Heart right ventricle (tissue), 16 donors: ENCODE measurements at places on chromosomes 12 and 14. TPM values are rescaled to one million over a fixed set of nuclear protein-coding genes. Genes with fewer than 3 reads are reported as not detected.
A peak's percentile ranks its signal among the peaks of the same experiment; 100 is the strongest.

DNA sequence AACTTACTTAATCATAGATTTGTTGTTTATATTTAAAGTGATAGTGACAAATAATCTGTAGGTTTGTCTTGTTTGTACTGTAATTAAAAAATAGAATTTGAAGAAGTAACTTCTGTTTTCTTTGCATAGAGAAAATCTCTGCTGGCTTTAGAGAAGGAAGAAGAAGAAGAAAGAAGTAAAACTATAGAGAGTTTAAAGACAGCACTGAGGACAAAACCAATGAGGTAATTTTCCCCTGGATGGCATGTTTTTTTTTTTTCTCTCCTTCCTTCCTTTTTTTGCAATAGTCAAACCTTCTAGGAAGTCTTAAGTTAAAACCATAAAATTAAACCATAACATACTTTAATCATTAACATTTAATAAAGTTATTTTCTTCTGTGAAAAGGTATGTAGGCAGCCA lies 131.9 kb downstream of the DAAM1 start:
- no peak for DNase-seq

DNA sequence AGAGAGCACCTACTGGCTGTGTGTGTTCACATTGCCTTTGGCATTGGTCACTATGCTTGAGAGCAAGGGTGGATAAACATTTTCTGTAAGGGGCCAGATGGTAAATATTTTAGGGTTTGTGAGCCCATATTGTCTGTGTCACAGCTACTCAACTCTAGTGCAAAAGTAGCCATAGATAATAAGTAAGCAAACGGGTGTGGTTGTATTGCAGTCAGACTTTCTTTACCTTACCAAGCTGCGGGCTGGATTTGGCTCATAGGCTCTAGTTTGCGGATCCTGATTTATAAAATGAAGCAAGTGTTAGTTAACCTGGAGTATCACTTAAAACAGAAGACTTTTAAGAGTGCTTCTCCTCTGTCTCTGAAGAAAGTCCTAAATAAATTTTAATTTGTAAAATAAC lies 169.0 kb downstream of the KICS2 start:
- DNase-seq: no peak

DNA sequence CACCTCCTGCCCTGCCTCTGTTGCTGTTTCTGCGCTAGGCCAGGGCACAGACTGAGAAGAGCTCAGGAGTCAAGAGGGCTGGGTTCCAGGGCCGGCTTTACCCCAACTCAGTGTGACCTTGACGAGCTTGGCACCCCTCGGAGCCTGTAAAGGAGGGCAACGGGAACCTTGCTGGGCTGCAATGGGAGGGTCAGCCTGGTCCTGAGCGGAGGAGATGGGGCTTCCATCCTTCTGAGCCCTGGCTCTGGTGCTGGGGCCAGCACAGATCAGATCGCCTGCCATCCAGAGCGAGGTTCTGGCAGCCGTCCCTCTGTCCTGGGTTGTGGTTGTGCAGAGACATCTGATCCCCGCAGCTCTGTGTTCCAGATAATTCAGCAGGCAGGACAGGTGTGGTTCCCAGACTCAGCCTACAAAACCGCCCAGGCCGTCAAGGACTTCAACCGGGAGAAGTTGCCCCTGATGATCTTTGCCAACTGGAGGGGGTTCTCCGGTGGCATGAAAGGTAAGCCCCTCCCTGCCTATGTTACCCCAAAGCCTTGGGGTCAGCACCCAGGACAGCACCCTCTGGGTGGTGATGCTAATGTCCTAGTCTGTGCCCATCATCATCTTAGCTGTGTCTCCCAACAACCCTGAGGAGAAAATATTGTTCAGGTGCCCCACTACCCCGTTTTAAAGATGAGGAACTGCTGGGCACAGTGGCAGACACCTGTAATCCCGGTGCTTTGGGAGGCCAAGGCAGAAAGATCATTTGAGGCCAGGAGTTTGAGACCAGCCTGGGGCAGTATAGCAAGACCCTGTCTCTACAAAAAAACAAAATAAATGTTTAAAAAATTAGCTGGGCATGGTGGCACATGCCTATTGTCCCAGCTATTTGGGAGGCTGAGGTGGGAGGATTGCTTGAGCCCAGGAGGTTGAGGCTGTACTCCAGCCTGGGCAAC lies 50.2 kb downstream of the FOXN4 start:
- DNase-seq: no peak

DNA sequence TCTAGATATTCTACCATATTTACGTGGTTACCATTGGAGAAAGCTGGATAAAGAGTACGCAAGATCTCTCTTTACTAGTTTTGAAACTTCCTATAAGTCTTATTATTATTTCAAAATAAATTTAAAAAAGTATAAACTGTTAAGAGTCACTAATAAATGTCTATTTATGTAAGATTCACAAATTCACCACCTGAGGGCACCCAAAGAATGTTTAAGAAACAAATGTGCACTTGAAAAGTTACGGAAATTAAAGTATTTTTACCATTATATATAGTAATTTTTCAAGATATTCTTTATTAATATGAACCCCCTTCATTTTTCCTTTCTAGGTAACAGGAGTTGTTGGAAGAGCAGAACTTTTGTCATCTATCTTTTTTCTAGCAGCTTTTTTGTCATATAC lies 11.9 kb downstream of the TMTC3 start:
- DNase-seq: no peak

COX6A1 gene
- total RNA-seq: 142 TPM

DNA sequence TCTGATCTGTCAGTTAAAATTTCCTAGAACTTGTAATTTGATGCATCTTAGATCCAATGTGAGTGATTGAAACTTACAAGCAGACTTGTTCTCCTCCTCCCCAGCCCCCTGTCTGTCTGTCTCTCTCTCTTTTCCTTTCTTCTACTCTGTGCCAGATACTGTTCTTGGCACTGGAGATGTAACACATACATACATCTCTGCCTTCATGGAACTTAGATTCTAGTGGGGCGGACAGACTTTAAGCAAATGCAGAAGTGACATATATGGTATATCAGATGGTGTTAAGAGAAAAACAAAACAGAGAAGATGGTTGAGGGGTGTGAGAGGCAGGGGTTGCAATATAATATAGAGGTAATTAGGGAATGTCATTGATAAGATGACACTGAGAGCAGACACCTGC lies 6.6 kb downstream of the CHST11 start:
- no peak for DNase-seq

DNA sequence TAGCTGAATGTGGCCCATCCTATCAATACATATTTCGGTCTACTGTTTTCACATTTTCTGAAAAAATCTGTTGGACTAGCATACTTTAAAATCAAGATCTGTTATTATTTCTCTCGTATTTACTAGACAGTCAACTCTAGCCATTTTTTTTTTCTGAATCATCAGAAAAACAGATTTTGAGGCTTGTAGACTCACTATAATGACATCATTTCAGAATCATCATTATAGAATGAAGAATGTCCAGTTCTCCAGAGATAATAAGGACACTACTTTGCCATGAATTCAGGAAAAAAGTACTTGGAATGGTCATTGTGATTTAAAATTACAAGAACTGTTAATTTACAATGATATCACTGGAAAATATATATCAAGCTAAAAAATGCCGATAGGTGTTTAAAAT lies 589.8 kb downstream of the KCNH5 start:
- no peak for DNase-seq

LRP1 gene
- 66.6 TPM for total RNA-seq

C12orf42 gene
- not detected for total RNA-seq

GRCh38 chr12:109329686-109330085 lies 18.0 kb upstream of the MYO1H start:
- DNase-seq: no peak

INHBE gene
- total RNA-seq: 0.38 TPM

POU6F1 gene
- total RNA-seq: 7.9 TPM

GRCh38 chr14:94285158-94285557 lies 7.9 kb downstream of the SERPINA10 start:
- no peak for DNase-seq

DNA sequence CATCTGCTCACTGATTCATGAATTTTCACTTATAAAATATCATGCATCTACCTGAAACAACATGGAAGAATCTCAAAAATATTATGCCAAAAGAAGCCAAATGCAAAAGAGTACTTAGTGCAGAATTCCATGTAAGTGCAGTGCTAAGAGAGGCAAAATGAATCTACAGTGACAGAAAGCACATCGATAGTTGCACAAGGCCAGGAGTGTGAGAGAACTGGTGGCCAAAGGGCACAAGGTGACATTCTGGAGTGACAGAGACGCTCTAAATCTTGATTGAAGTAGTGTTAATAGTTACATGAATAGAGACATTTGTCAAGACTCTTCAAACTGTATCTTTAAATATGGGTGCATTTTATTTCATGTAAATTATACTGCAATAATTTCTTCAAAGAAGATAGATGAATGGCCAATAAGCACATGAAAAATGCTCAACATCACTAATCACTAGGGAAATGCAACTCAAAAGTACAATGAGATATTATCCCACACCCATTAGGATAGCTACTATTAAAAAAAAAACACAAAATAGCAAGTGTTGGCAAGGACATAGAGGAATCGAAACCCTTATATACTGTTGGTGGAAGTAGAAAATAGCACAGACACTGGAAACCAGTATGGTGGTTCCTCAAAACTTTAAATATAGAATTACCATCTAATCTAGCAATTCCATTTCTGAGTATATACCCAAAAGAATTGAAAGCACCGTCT lies 71.7 kb upstream of the KICS2 start:
- DNase-seq: no peak

AQP2 gene
- not detected for total RNA-seq

- DNase-seq: no peak
Measured at GRCh38 chr12:22765421-22766130, 140.6 kb downstream of the ETNK1 start.

GRCh38 chr14:21024585-21025370 lies at the start of gene NDRG2:
NDRG2 (minus strand) TSS chr14:21025061; CDS start chr14:21023315, 1,746 bp downstream.
- peak; percentile 87 for DNase-seq

GRCh38 chr12:51076236-51076930 lies 7.0 kb downstream of the CSRNP2 start:
- no peak for DNase-seq

PRIM1 gene
- total RNA-seq: 1.8 TPM

SLC5A8 gene
- total RNA-seq: not detected

TSPAN19 gene
- total RNA-seq: 0.34 TPM

- peak; percentile 39 for DNase-seq
Measured at GRCh38 chr12:132190012-132190755, 45.9 kb downstream of the NOC4L start.

DNA sequence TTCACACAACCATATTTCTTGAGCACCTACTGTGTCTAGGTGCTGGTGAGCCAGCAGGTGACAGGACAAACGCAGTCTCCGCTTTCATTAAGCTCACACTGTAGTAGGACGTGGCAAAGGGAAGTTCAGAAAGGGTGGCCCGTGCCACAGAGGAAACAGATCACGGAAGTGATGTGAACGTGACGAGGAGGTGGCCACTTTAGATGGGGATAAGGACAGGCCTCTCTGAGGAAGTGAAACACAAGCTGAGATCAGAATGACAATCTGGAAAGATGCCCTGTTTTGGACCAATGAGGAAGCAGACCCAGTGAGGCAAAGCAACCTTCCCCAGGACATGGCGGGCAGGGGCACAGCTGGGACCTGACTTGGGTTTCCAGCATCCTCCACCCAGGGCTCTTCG lies 127.4 kb upstream of the PRMT8 start:
- peak; percentile 32 for DNase-seq

DNA sequence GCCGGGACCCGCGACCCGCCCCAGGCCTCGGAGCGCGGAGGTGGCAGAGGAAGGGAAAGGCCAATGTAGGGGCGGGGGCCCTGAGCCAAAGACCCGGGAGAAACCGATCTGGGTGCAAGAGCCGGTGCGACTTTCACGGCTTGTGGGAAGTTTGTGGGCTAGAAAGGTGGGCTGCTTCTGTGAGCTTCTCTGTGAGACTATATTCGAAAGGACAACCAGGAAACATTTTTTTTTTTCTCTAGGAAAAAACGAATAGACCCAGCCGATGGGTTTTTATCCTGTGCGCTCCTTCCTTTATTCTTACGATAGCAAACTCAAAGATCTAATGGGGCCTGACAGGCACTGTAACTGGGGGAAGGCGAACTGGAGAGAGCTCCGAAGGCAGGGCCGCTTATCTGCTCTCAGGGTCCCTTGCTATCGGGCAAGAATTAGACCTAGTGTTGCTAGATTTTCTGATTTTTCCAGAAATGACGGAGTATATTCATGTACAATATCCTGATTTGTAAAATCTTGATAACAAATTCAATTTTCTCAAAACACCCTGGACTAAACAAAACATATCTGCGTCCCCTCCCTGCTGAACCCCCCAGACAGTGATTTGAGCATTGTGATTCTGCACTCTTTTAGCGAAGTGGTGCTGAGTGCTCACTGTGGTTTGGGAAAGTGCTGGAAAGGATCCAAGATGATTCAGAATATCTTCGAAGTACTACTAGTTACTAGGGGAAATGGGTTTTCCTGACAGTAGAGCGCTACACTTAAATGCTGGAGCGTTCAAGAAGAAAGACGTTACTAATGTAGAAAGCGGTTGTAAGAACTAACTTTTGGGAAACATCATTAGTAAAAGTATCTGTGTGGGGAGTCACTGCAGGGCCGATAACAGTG lies 563 bp upstream of the STXBP6 start:
- DNase-seq: peak; percentile 17

DNA sequence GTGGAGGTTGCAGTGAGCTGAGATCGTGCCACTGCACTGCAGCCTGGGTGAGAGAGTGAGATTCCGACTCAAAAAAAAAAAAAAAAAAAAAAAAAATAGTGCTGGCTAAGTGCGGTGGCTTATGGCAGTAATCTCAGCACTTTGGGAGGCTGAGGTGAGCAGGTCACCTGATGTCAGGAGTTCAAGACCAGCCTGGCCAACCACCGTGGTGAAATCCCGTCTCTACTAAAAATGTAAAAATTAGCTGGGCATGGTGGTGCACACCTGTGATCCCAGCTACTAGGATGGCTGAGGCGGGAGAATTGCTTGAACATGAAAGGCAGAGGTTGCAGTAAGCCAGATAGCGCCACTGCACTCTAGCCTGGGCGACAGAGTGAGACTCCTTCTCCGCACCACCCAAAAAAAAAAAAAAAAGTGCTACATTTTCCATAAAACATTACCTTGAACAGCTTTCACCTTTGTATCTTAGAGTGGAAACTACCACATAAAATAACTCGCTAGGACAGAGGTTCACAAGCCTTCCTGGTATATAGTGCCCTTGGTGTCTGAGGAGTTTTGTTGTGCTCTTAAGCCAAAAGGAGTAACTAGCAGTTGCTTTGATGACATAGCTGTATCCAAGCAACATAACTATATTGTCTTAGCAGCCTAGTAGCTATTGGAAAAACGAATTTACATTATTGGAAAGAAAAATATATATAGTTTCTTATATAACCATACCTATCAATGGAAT lies 11.1 kb downstream of the PTGES3 start:
- DNase-seq: no peak
